Mesenchymal stem cell (in vitro differentiated cells and primary cell): ENCODE measurements at places on chromosomes 1 and 21.

- no peak for DNase-seq
Measured at GRCh38 chr1:7426780-7427604, 344.1 kb upstream of the VAMP3 start.

- DNase-seq: no peak
Measured at GRCh38 chr1:34060901-34061415, 104.1 kb downstream of the CSMD2 start.

DNA sequence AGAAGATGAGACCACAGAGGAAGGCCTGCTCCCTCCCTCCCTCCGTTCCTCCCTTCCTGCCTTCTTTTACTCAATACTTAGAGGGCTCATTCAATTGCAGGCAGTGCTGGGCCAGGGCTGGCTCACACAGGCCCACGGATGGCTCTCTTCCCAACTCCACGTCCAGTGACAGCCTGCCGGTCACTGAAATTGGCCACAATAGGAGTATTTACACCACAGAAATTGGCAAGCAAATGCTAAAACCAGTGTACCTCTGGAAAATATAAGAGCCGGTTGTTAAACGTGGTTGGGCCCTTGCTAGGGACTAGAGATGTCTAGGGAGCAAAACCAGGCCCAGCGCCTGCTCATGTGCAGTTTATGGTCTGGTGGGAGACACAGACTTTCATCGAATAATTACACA is 72.4 kb upstream of the TMEM51 start:
- DNase-seq: no peak

GRCh38 chr1:204684571-204685235 is 835 bp downstream of the LRRN2 start:
- DNase-seq: peak; percentile 18
